AG09319 (cell line): ENCODE measurements at places on chromosomes 12 and 14.

GRCh38 chr14:99568567-99569560 lies 35.1 kb downstream of the CCDC85C start:
- DNase-seq: no peak

- no peak for DNase-seq
Observed at GRCh38 chr12:106358396-106359241, 1.1 kb downstream of the POLR3B start.

- DNase-seq: no peak
Observed at GRCh38 chr14:103434868-103435442, 49.7 kb downstream of the MARK3 start.

DNA sequence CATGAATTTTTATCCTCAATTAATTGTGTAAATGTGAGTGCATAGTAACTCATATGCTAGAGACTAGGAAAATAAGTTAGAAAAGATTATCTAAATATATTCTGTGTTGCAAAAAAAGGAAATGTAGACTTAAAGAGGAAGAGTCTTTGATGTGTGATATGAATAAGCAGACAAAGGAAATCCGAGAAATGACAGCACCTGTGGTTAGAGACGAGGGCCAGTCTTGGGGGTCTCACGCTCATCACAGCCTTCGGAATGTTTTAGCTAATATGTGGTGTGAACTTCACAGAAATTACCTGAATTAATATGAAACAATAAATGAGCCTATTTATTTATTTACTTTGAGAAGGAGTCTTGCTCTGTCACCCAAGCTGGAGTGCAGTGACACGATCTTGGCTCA lies 11.6 kb downstream of the ATP6V0A2 start:
- no peak for DNase-seq

DNA sequence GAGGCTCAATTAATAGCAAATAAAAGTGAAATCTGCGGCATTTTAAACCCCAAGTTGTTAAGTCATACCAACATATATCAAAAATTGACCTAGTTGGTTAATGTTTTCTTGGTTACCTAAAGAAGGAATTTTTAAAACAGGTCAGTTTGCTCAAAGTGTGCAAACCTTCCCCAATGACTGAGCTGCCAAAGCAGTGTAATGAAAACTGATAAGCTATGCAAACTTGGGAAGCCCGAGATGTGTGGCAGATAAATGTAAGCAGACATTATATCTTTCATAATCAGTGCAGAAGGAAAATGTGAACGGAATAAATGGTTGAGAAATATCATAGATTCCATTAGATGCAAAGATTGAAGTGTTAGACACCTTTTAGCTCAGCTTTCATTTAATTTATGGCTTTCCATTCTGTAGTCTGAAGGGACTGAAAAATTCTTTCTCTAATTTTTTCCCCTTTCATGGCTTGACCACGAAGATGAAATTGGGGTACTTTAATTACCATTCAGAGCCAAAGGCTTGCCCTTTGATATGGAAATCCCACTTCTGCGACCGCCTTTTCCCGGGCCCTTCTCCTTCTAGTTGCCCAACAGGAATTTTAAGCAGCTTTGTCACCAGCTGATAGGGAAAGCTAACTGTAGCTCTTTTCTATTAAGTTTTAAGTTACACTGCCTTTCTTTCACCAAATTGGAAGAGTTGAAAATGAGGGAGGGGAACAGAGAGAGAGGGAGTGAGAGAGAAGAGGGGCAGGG lies 306.6 kb upstream of the SOX5 start:
- DNase-seq: no peak

DNA sequence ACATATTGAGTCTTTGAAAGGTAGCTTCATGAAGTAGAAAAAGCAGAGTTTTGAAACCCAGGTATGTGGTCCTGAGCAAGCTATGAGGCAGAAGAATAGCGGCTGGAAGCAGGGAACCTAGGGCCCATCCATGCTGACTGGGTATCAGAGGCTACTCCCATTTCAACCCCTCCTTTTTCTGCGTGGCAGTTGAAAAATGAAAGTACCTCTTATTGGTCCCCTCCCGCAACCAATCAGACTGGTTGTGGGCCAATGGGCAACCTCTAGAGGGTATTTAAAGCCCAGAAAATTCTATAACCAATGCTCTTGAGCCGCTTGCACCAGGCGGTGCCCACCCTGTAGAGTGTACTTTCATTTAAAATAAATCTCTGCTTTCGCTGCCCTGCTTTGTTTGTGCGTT lies 1.6 kb upstream of the SNRPF start:
- no peak for DNase-seq

- no peak for DNase-seq
Observed at GRCh38 chr12:5944053-5944452, 1.0 kb downstream of the ANO2 start.

- DNase-seq: no peak
Observed at GRCh38 chr14:99888149-99888548, 94.9 kb downstream of the EML1 start.

- DNase-seq: no peak
Observed at GRCh38 chr14:23114120-23114458, 5.0 kb downstream of the CEBPE start.

GRCh38 chr12:130976171-130976720 lies 22.5 kb downstream of the ADGRD1 start:
- no peak for DNase-seq

- peak; percentile 30 for DNase-seq
Observed at GRCh38 chr12:26122681-26123481, 2.0 kb downstream of the BHLHE41 start.

DNA sequence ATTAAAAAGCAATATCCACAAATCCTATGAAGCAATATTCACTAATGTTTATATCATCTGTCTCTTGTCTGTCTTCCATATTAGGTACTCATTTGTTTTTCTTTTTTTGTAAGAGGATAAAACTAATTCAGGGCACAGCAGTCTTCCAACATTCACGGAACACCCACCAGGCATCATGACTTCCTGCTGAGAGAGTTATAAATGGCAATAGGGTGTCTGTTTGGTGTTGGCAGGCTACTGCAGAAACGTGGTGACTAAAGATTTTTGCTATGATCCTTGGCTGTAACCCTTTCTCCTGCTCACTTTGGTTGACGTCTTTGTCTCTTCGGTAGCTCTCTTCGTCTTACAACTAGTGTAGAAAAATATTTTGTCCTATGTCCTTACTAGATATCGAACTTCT lies 860.6 kb upstream of the MGAT4C start:
- no peak for DNase-seq

GRCh38 chr12:108559007-108559655 lies 1.8 kb downstream of the SART3 start:
- no peak for DNase-seq
